Muscle of arm (tissue), 14 donors: ENCODE measurements at places on chromosomes 7 and 10. TPM values are rescaled to one million over a fixed set of nuclear protein-coding genes. Genes with fewer than 3 reads are reported as not detected.

Gene SYT15
- not detected for polyA plus RNA-seq

DNA sequence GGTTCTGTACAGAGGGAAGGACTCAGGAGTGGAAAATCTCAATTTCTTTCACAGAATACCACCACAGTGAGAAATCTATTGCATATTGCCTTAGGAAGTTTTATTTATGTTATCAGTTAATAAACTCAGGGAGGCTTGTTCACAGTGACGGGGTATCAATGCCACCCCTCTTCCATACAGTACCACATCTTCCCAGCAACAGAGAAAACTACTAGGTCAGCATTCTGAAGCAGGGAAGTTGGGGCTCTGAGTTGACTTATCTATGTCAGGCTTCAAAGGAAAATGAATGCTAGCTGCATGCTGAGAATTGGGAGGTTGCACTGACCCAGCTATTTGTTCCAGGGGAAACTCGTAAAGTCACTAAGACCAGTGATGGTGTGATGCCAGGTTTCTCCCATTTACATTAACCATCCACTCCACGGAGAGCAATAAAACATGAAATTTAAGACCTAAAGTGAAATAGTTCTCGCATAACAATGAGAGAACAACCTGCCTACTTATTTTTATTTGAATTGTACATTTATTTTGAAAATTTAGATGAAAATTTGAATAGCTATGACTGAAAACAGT, 266.7 kb downstream of the RNLS start:
- no peak for DNase-seq

Gene FANK1
- polyA plus RNA-seq, result 1.1 TPM

Gene SFRP5
- polyA plus RNA-seq, result 1.1 TPM

Gene CALHM3
- polyA plus RNA-seq, result not detected

DNA sequence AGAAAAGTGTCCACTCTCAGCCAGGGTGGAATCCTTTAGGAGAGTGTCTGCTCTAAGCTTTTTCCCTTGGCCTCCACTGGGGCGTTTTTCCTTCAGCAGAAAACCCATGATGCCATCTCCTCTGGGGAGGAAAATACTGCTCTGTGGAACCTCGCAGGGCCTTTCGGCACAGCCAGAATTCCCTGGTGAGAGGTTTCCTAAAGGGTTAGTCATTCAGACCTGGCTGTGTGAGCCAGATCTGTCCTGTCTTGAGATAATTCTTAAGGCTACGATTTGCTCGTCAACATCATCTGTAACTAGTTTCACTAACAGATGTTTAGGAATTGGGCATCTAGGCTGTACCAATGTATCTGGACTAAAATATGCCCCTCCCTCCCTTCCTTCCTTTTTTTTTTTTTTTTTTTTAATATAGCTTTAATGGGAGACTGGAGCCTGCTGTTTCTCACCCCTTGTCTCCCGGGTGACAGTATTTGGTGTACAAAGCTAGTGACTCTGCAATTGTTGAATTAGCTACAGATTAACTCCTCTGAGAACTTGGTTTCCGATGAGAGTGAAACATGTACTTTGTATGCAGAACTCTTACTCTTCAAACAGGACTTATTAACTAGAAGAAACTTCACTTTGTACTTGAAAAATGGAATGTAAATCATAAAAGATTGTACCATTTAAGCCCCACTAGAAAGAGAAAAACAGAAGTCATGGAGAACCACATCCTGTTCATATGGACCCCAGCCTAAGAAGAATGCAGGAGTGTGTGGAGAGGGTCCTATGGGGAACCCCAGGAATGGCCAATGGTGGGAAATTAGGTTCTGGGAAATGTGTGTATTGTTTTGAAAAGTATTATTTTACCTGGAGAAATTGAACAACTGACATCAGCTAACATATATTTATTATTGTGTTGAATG, 230.9 kb downstream of the CAMK1D start:
- DNase-seq, result no peak

- DNase-seq, result no peak
Measured at GRCh38 chr7:154628556-154628955, 374.4 kb downstream of the PAXIP1 start.

Gene IFRD1
- 24.7 TPM for polyA plus RNA-seq

DNA sequence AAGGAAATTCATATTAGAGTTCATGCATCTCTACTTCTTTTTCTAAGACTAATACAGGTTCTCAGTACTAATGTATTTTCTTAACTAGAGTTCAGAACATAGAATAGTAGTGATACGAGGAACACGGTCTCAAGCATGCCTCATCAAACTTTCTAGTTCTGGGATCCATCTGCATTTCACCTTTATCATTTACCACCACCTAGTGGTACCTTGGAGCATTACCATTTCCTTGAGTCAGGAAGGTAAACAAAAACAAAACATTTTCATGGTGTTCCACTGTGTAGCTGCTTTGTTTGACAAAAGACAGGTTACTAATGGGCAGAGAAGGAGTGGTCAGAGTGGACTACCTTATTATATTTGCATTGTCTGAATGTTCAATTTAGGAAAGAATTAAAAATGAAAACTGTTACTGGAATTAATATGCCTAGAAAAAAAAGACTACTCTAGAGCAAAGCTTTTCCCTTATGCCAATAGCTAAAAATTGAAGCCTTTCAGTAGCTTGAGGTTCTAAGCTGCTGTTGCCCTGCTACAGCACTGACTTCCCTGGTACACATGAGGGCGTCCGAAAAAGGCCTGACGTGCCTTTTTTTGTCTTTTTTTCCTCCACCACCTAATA, 44.5 kb downstream of the STARD3NL start:
- DNase-seq, result peak; percentile 59

DNA sequence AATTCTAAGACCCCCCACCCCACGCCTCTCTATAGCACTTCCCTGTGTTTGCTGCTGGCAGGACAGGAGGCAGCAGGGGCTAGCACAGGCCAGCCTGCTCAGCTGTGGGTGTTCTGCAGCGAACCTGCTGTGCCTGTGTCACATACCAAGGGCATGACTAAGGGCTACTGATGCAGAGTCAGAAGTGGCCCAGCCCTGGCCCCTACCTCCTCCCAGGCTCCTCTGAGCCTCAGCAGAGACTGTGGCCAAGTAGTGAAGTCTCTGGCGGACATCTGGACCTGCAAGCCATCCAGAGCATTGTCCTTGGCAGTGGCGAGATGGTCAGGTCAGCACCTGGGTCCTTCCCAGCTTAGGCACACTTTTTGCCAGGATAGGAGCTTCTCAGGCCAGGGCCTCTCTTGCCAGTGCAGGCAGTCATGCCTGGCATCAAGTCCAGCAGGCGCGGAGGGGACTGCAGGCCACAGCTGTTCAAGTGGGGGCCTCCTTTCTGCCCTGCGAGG, 116.3 kb upstream of the RET start:
- no peak for DNase-seq

DNA sequence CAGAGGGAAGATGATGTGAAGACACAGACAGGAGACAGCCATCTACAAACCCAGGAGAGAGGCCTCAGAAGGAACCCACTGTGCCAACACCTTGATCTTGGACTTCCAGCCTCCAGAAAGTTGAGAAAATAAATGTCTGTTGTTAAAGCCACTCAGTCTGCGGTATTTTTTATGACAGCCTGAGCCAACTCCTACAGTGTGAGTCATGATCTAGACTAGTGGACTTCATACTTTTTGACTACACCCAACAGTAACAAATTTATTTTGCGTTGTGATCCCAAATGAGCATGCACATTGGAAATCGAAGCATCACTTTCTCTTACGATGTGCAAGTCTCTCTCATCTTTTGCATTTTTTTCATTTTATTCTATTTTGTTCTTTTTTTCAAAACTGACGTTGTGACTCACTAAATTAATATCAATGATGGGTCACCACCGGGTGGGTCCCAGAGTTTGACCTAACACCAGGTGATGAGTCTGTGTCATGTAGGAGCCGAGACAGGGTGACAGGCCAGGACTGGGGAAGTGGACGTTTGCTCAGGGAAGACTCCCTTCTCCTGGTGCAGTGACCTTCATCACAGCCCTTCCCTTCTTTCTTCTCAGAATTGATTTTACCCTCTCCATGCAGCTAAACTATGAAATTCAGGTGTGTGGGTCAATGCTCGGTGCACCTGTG, 28.9 kb downstream of the PHYH start:
- no peak for DNase-seq

GRCh38 chr10:131474416-131474815, 162.9 kb upstream of the TCERG1L start:
- no peak for DNase-seq

- DNase-seq, result no peak
Measured at GRCh38 chr7:5667391-5667790, 114.1 kb downstream of the RNF216 start.

DNA sequence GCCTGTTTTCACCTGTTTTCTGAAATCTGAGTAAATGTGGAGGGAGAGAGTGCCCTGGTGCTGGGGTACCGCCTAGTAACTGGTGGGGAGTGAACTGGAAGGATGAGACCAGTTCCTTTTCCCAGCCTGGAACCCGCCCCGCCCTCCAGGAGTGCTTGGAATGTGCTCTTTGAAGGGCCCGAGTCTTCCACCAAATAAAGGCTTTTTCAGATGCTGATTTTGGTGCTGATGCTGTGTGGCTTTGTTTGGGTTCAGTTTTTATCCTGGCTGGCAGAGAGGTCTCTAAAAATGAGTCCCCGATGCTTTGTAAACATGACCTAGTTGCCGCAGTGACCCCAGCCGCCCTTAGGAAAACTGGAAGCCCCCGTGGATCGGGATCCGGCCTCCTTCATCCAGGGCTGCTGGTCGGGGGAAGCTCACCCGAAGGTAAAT, 25.9 kb downstream of the FOXK1 start:
- no peak for DNase-seq

- no peak for DNase-seq
Measured at GRCh38 chr10:106978756-106979155, 185.8 kb downstream of the SORCS1 start.

Gene PFKFB3
- not detected for polyA plus RNA-seq

Gene SPAM1
- polyA plus RNA-seq, result not detected

Gene HTR5A
- not detected for polyA plus RNA-seq

GRCh38 chr10:47022311-47023131, 111.3 kb downstream of the PTPN20 start:
- no peak for DNase-seq

DNA sequence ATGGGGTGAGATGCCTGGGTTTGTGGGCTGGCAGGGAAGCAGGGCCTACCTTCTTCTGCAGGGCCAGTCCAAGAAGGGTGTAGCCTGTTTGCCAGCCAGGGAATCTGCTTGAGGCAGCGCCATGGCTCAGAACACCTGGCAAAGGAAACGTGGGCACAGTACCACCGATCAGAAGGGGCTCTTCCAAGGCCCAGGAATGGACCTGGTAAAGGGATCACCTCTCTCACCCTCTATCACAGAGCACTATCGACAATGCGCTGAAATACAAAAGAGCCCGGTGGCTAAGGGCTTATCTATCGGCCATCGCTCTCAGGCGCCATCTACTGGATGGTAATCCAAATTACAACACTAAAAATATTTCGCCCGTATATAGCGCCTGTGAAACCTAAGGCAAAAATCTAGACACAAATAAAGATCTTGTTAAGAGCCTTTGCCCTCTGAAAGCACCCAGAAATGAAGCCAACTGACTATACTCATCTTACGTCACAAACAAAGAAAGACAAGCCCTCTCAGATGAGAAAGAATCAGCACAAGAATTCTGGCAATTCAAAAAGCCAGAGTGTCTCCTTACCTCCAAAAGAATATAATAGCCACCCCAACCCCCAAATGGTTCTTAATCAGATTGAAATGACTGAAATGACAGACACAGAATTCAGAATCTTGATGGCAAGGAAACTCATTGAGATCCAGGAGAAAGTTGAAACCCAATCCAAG, 217.8 kb upstream of the HPS1 start:
- no peak for DNase-seq

Gene SNX10
- polyA plus RNA-seq, result 2.2 TPM

DNA sequence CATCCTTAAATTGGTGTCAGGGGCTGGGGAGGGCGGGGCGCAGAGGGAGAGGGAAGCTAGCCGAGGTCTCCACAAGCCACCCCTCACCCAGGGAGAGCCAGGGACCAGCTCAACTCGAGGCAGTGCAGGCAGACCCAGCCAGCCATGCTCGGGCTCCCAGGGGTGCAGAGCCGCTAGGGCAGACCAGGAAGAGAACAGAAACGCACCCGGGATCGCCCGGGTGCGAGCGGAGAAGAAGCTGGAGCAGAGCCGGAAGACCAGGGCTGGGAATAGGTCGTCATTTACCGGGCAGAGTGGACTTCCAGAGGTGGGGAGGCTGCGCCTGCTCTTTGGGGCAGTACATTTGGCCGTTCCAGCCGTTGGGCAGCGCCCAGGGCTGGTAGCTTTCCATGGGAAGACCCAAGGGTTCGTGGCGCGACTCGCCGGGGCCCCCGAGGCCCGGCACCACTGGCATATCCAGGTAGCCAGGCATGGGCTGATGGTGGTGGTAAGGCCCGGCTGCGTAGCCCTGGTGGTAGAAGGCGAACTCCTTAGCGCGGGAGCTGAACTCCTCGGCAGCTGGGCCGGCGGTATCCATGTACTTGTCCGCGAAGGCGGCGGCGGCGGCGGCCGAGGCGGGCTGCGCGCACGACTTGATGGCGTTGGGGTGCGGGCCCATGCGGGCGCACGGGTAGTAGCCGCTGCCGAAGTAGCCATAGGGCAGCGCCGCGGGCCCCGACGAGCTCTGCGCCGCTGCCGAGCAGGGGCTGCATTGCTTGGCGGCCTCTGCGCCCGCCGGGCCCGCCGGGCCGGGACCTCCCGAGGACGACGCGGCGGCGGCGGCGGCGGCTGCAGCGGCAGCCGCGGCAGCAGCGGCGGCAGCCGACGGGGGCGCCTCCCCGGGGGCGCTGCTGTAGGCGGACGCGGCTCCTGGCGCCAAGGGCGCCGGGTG, 755 bp downstream of the HOXA13 start:
- DNase-seq, result no peak

GRCh38 chr10:3850999-3851937, 66.3 kb upstream of the KLF6 start:
- no peak for DNase-seq

GRCh38 chr10:127854769-127855590, 37.8 kb downstream of the CLRN3 start:
- DNase-seq, result no peak

GRCh38 chr7:120931243-120931642, 19.3 kb upstream of the ING3 start:
- DNase-seq, result no peak

GRCh38 chr7:37901236-37901827, 15.3 kb downstream of the SFRP4 start:
- peak; percentile 57 for DNase-seq

GRCh38 chr7:38211940-38212339, 33.9 kb downstream of the STARD3NL start:
- DNase-seq, result peak; percentile 68

DNA sequence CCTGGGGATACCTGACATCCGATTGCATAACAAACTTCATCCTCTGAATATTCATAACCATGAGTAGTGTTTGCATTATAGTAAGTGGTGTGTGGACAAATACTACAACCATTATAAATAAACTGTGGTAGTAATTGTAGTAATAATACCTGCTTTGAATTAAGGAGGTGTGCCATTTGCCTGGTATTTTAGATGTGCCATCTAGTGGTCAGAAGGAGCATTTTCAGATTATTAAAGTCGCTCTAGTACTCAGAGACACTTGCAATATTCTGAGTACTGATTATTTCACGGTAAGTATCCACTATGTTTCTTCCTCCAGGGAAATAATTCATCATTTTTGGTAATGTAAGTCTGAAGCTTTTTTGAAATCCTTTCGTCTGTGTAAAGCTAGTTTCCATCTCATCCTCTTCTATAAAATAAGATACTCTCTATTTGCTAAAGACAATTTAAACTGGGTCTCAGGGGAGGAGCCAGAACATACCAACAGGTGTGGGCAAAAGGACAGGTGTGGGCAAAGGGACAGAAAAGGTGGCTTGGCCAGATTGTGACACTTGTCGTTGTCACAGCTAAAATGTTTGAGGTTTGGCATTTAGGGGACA, 115.3 kb upstream of the WDR11 start:
- no peak for DNase-seq

- no peak for DNase-seq
Measured at GRCh38 chr7:158956805-158957509, 100.6 kb downstream of the DYNC2I1 start.
